Effector memory CD8-positive, alpha-beta T cell (primary cell): ENCODE measurements at places on chromosomes 7 and 10.
A peak's percentile ranks its signal among the peaks of the same experiment; 100 is the strongest.

- no peak for DNase-seq
Measured at GRCh38 chr7:141640239-141640840, 61.6 kb downstream of the DENND11 start.

GRCh38 chr7:21984042-21984441 lies 38.3 kb upstream of the CDCA7L start:
- DNase-seq = no peak

DNA sequence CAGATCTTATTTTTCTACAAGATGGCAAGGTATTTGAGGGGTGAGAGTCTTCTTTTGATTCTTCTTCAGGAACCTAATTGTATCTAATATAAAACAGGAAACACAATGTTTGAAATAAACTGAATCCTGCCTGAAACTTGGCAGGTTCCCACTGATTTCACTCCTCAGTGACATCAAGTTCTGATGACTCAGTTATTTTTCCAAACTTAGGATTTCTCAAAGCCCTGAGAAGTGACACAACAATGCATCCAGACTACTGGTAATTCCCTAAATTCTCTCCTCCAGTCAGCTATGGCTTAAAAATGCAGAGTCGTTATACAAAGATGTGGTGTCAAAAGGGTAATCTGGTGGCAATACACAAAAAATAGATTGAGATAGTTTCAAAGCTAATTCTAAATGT lies 80.9 kb downstream of the ABLIM1 start:
- DNase-seq = no peak

DNA sequence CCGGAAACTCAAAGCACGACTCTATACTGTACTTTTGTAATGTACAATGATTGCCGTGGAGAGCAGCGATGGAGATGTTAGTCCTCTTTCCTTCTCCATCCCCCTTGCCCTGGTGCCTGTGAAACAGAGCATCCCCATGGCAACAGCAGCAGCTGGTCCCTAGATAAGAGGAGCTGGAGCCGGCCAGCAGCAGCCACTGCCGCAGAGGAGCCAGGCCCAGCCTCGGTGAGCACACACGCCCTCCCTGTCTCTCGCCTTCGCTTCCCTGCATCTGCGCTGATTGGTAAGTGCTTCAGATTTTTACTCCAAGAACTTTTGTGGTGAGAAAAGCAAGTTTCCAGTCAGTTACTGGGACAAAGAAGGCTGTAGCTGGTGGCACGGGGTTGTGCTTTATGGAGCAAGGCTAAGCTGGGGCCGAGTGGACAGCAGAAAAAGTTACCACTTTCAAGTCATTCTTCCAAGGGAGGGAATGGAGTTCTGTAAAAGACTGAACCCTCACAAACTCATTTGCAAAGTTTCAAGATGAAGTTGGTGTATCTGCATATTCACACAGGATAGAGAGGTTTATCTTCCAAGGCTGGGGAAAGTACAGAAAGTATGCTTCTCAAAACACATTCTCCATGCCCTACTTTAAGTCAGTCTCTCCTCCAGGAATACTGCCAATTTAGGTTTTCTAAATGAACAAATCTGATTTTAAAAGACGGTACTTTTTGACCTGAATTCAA lies at the start of gene PPP1R17:
PPP1R17 (plus strand) TSS at position 192 of the 725 bp plus-strand sequence. CDS start 5,227 bp downstream, outside the sequence.
- no peak for DNase-seq

DNA sequence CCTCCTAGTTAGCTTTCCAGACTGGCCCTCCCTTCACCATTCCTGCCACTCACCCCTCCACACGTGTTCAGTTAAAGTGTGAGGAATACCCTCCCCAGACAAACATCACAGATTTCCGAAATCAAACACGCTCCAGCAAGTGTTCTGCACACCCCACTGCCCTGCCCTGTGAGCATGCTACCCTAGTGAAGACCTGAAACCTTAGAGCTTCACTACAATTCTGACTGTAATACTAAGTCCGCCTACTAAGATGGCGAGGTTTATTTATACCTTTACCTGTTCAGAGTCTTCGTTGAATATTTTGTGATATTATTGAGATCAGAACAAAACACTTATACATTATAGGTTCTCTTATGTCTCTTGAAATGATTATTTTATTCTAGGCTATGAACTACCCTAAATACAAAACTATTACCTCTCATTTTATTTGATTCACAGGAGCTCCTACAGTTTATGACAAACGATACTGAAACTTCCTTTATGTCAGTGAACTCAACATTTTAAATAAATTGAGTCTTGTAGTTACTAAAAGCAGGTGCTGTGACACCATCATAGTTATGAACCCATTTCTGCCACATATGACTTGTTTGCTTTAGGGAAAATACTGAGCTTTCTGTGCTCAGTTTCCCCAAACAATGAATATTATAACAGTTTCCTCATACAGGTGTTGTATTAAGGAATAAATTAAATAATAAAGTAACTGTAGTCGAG lies 8.6 kb downstream of the SCIN start:
- DNase-seq = no peak

- DNase-seq = no peak
Measured at GRCh38 chr7:3861941-3862340, 560.9 kb downstream of the SDK1 start.

DNA sequence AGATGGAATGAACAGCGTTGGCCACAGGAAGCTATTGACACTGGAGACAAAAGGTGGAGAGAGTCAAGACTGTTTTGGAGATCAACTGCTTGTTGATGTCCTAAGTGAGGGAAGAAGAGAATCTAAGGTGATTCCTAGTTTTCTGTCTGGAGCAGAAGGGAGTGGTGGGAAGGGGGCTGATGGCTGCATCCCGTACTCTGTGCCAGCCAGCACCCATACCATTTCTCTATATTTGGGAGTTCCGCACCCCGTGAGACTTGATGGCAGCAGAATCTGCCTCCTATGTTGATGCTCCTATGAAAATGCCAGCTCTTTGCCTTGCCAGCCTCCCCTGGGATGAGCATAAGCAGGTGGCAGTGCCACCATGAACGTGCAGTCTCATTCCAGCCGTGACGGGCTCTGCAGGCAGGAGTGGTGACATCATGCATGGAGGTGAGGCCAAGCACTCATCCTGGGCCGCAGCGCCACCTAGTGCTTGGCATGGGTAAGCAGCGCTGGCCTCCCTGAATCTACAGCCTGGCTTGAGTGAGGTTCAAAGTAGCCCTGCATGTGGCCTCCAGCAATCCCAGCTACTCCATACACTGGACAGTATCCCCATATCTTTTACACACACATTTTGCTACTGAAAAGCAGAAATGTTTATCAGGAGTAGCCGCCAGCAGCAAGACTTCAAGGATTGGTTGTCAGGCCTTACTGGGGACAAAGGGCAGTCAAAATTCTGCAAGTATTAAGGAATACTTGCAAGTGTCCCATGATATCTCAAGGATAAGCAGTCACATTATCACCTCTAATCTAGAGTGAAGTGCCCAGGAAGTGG lies 43.0 kb downstream of the PODXL start:
- DNase-seq = peak; percentile 68

DNA sequence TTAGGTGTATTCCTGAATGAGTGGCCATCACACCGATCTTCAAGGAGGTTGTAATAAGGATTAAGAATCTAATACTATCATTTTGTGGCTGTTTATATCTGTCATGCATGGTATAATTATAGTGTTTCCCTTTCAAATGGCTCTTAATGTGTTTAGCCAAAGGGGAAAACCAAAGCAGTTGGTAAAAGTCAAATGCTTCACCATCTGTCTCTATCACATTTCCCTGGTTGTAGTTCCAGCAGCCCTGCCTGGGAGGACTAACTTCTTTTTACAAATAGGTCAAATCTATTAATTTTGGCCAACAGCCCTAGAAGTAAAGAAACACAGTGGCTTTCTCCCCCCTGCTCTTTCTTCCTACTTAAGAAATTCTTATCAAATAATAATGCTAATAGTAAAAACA lies 56.7 kb downstream of the ZNF365 start:
- no peak for DNase-seq

DNA sequence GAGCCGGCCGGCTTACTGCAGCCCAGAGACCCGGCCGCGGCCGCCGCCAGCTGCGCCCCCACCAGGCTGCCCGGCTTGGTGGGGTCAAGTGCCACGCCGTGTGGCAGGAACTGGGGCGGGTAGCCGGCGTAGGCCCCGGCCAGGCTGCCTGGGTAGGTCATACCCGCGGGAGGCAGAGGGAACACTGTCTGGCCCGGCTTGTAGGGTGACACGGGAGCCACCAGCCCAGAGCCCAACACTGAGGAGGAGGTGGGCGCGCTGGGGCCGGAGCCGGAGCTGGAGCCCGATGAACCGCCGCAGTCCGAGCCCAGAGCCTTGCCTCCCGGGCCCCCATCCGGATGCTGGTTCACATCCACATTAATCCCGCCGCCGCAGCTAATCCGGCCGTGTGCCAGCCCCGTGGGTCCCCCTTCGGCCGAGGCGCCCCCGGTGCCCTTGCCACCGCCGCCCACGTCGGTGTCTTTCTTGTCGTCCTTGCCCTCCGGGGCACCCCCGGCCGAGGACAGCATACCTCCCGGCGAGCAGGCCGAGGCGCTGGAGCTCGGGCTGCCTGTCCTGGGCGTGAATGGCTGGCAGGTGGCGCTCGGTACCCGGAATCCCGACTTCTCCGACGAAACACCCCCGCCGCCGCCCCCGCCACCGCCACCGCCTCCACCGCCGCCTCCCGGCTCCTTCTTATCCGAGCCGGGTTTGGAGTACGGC lies 2.0 kb downstream of the ZNF503 start:
- no peak for DNase-seq

- no peak for DNase-seq
Measured at GRCh38 chr7:128874140-128875031, 11.7 kb downstream of the ATP6V1F start.

- DNase-seq = peak; percentile 68
Measured at GRCh38 chr10:110209926-110210673, 2.7 kb downstream of the MXI1 start.

DNA sequence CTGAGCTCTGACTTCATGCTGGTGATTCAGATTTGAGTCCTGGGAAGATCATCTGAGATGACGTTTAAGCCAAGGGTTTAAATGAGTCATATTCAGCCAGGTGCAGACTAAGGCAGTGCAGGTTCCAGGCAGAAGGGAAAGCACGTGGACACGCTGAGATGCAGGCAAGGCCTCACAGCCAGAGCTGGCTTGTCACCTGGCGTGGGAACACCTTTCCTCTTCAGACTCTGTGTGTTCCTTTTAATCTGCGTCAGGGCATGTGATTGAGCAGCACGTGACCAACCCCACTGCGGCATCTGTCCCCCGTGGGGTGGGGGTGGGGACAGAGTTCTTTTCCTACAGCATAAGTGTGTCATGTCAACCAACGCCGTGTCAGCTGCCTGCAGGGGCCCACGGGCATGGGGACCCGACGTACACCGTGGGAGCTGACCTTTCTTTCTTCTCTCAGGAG lies 10.7 kb upstream of the IDI2 start:
- DNase-seq = no peak

DNA sequence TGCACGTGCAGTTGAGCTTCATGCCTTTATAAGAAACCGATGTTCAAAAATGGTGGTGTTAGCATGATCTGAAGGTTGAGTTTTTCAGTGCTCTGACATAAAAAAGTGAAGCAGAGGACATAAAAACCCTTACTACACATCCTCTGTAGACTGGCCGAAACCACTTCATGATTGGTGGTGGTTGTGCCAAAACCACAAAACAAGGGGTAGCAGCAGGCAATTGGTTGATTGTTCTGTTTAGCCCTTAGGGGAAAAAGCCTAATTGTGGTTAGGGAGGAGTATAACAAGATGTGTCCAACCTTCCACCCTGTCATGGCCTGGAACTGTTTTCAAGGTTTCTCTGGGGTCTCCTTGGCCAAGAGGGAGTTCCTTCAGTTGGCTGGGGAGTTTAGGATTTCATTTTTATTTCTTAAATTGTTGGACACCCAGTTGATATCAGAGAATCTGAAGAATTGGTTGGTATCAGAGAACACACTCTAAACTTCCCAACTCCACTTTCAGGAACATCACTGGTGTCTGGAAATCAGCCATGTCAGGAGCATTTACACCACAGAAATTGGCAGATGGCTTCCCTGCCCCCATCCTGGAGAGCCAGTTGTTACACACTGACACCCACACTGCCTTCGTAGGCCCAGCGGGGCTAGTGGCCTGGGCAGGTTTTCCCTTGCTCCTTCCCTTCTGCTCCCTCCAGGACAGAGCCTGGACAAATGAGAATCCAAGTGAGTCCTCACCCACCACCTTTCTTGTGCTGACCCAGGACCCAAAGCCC lies 18.8 kb downstream of the MRPS24 start:
- no peak for DNase-seq

GRCh38 chr7:32273297-32273696 lies 203.1 kb upstream of the PDE1C start:
- DNase-seq = no peak

DNA sequence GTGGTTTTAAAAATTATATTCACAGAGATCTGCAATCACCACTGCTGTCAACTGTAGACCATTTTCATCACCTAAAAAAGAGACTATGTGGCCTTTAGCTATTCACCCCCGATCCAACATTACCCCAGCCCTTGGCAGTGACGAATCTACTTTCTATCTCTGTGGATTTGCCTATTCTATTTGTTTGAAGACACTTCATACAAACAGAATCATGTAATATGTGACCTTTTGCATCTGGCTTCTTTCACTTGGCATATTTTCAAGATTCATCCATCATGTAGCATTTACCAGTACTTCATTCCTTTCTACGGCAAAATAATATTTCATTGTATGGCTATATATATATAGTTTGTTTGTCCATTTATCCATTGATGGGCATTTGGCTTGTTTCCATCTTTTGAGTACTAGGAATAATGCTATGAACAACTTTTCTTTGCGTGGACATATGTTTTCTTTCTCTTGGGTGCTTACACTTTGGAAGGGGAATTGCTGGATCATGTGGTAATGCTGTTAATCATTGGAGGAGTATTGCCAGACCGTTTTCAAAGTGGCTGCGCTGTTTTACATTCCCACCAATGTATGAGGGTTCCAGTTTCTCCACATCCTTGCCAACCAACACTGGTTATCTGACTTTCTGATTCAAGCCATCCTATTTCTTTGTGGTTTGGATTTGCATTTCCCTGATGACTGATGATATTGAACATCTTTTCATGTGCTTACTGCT lies 22.3 kb downstream of the ADAMTS14 start:
- no peak for DNase-seq

DNA sequence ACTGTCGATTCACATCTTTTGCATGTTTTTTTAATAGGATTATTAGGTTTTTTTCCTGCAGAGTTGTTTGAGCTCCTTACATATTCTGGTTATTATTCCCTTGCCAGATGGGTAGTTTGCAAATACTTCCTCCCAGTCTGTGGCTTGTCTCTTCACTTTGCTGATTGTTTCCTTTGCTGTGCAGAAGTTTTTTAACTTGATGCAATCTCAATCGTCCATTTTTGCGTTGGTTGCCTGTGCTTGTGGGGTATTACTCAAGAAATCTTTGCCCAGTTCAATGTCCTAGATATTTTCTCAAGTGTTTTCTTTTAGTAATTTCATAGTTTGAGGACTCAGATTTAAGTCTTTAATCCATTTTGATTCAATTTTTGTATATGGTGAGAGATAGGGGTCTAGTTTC lies 95.4 kb downstream of the TBXAS1 start:
- no peak for DNase-seq
